ENCODE measurements at places on chromosomes 2 and 18.

GRCh38 chr18:5103693-5104092, 93.4 kb downstream of the AKAIN1 start:
- DNase-seq: no peak

DNA sequence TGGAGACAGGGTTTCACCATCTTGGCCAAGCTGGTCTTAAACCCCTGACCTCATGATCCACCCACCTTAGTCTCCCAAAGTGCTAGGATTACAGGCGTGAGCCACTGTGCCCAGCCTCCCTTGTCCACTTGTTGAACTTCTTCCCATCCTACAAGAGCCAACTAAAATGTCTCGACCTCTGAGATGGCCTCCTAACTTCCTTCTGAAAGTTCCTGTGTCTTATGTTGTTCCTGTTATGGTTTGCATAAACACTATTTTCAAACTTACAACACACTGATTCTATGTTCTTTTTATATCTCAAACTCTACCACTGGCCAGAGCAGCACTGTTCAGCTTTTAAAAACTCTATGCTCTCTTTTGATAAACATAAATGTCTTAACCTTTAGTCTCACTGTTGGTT, 63.3 kb upstream of the UGP2 start:
- DNase-seq: no peak

DNA sequence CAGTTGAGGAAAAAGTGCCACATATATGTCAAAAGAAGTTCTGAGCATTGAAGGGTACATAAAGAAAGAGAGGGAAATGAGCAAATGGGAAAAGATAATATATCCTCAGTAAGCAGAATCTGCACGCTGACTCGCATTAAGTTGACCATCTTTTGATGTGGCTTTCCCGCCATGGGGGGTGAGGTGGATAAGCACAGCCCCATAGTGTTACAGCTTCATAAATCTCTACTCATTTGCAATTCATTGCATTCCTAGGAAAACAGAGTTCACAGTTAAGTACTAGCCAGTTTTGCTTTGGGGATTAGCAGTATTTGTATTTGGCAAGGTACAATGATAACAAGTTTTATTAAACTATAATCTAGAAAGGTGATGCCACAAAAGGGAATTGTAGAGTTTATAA, 814.2 kb downstream of the LRP1B start:
- no peak for DNase-seq

DNA sequence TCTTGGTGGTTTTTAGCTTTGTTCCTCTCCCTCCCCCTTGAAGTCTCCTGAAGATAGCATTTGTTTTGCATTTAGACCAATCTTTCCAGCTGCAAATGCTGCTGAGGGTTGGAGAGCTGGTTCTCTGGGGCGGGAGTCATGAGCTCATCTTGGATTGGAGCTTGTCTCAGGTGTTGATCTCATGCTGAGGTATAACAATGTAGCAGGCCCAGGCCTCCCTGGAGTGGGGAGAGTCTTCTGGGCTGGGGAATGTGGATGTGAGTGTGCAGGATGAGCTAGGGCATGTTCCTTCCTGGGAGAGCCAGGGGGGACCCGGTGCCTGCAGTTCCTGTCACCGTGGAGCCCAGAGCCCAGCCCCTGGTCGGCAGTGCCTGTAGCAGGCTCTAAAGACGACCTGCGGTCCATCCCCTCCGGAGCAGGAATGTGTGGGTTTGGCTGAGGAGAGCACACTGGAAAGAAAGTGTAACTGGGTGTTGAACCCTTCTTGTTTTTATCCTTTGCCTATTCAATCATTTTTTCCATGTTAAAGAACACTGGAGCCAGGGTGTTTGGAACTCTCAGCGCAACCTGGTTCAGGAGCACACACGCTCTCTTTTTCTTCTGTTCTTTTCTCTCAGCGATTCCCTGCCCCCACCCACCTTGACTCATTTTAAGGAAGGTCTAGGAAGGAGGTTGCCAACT, 2.7 kb downstream of the ZNF532 start:
- DNase-seq: no peak

DNA sequence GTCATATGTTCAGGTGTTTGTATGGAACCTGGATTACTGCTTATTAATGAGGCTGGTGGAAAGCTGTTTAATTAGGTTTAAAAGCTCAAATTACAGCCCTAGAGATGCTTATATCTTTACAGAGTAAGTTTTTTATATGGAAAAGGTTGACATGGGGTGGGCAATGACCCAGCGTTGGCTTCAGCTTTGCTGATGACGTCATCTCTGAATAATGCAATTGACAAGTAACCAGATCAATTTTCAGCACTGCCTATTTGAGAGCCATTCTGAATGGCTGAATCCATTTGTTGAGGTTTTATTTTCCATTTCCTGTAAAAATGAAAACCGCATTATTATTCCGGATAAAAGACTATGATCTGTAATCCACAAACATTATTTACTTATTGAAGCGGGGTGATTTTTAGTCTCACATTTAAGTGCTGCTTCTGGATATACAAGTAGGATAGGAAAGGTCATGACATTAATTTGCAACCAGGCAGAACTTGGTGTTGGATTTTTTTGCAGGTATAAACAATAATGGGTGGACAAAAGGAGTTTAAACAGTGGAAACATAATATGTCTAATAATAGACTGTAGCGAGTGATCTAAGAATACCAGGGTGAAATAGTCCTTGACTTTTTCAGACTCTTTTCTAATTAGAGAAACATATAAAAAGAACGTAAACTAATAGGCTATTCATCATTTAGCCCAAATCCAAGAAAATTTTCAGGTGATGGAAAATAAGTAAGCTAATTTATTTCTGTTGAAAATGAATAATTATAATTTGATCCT, 2.7 kb downstream of the PPP1R1C start:
- no peak for DNase-seq

DNA sequence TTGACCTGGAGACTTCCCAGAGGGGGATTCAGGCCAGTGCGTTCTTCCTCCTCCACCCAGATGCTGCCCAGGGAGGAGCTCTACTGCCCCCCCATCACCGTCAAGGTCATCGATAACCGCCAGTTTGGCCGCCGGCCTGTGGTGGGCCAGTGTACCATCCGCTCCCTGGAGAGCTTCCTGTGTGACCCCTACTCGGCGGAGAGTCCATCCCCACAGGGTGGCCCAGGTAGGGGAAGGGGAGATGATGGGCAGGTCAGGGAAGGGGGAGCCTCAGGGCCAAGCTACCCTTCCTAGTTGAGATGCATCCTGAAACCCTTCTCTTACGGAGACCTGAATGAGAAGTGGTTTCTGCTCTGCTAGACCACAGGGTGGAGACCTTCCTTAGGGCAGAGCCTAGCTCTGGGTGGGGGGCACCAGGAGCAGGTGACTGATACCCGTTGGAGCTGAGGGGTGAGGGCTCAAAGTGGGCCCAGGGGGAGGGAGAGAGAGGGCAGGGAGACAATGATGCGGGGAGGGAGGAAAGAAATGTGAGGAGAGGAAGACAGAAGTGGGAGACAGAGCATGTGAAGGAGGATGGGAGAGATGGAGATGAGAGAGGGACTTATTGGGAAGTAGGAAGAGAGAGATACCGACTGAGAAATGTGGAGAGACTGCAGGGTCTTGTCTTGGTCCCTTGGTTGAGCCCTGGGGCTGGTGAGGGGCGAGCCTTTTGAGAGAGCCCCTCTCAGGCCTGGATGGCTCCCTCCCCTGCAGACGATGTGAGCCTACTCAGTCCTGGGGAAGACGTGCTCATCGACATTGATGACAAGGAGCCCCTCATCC, 159.4 kb downstream of the DYSF start:
- DNase-seq: no peak

DNA sequence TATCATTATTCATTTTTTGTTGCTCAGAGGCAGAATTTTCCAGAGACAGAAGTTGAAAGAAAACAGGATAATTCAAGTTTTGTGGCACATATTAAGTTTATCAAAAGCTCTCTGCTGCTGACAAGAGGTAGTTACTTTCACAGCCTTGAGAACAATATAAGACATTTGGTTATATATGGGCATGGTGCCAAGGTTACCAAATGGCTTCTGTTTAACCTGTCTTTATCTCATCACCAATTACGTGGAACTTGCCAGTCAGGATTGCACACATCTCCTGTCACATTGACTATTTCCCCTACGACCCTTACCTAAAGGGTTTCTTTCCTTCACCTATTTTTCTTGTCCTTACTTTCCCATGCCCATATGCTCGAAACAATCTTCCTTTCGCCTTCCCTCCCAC, 35.9 kb downstream of the KLF7 start:
- DNase-seq: no peak

DNA sequence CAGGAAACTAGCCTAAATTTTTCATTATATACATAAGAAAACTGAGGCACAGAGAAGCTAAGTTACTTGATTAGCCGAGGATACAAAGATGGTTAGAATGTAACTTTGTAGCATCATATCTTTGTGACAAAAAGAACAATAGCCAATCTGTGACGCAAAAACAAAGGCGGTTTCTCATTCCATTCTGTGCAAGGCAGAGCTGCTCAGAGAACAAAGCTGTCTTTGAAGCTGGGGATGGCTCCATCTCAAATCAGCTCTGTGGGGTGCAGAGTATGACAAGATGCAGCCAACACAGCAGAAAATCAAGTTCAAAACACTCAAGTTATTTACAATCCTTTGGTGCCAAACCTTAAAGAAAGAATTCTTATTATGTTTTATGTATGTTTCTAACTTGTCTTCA, 81.9 kb upstream of the VWC2L start:
- DNase-seq: no peak

GRCh38 chr2:70683455-70683854, 84.5 kb downstream of the ADD2 start:
- no peak for DNase-seq

DNA sequence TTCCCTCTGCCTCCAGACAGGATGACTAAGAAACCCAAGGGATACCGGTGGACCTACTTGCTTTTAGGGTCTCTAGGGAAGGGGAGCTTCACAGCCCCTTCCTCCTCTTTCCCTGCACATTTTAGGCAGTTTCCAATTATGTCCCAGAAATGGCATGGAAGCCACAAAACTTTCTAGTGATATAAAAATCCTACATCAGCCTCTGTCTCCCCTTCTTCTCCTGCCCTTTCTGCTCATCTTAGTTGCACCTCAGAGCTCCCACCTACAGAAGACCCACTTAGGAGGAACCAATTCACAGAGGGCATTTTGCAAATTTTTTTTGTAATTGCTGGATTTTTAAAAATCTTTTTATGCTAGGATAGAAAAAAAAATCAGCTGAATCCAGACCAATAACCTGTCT, 263.1 kb downstream of the TNS1 start:
- DNase-seq: no peak

GRCh38 chr2:113002677-113003076, 2.6 kb upstream of the IL36A start:
- no peak for DNase-seq

DNA sequence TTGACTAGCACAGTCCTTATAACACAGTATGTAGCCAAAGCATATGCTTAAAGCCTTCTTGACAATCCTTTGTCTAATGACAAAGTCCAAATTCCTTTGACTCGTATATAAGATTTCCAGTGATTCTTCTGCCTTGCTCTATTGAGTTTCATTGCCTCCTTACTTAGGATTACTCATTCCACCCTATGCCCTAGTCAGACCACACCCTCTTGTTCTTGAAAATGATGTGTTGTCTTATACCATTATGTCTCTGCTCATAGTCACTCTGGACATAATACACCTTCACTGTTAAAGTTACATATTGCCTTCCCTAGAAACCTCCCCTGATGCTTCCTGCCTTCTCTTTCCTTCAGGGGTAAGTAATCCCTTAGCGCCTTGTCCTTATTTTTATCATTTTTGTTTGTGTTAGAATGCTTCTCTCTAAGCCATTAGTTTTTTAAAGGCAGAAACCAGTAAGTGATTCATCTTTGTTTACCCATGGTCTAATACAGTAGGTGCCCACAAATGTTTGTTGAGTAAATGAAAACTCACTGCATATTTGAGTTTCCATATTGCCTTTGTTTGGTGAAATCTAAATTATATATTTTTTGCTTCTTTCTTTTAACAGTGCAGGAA, 19.3 kb downstream of the GPD2 start:
- DNase-seq: no peak

DNA sequence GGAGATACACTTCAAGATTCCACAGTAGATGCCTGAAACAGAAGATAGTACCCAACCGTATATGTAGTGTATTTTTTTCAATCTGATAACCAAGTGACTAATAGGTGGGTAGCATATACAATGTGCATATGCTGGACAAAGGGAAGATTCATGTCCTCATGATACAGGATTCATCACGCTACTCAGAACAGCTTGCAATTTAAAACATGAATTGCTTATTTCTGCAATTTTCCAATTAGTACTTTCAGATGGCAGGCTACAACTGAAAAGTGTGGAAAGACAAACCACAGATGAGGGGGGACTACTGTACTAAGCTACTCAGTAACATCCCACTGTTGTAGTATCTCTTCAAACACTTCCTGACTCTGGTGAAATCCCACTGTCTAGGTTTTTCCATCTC, 3.7 kb downstream of the IER3IP1 start:
- no peak for DNase-seq

DNA sequence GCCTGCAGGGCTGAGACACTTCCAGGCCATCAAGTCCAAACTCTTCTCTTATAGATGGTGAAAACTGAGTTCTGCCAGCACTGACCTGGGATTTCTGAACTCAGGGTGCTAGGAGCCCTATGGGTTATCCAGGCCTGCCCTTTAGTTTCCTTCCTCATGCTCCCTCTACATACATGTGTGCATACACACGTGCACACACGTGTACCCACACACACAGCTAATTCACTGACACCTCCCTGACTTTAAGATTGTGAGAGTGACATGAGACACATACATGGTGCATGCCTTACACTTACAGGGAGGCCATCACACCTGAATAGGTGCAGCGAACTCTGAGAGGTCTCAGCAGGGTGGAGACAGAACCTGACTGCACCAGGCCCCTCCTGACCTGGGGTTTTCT, 267.4 kb downstream of the CYP26B1 start:
- no peak for DNase-seq

GRCh38 chr2:55519938-55520885, 694 bp downstream of the CFAP36 start:
- no peak for DNase-seq

- DNase-seq: no peak
These were observed 21.8 kb upstream of the NT5C1B start for GRCh38 chr2:18611184-18611583.

DNA sequence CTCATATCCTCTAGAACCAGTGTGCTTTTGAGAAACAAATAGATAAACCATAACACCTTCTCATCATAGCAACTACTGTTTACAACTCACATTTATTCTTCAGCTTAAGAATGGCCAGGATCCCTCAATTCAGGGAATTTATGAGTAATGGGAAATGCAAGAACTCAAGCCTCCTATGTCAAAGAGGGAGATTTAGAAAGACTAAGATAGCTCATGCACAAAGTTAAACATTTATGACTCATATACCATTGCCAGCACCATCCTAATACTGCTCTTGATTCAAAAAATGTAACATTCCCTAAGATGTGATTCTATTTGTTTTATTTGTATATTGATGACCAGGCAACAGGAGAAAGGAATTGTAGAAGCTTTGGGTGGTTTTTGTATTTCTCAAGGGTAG, 172.8 kb downstream of the CYP26B1 start:
- DNase-seq: no peak

- no peak for DNase-seq
These were observed 47.5 kb downstream of the GALNT3 start for GRCh38 chr2:165746501-165746900.

- no peak for DNase-seq
These were observed 135.3 kb downstream of the TMEM163 start for GRCh38 chr2:134583462-134583861.

GRCh38 chr2:64629329-64629781, 24.4 kb downstream of the SERTAD2 start:
- no peak for DNase-seq

GRCh38 chr2:143258126-143258892, 129.1 kb downstream of the ARHGAP15 start:
- DNase-seq: no peak

GRCh38 chr2:12552092-12552491, 164.6 kb upstream of the TRIB2 start:
- DNase-seq: no peak

GRCh38 chr2:25054720-25055119, 12.8 kb downstream of the EFR3B start:
- no peak for DNase-seq
